ENCODE measurements at places on chromosomes 6 and 20. TPM values are rescaled to one million over a fixed set of nuclear protein-coding genes. Genes with fewer than 3 reads are reported as not detected.

- DNase-seq, result no peak
These were observed 35.2 kb downstream of the XRN2 start for GRCh38 chr20:21338291-21338690.

GRCh38 chr6:122501475-122501874, 29.9 kb upstream of the SERINC1 start:
- no peak for DNase-seq

Gene KIZ
- polyA plus RNA-seq, result 46.6 TPM

Gene ETV7
- not detected for polyA plus RNA-seq

GRCh38 chr6:142773859-142774648, 170.9 kb downstream of the HIVEP2 start:
- no peak for DNase-seq
